ENCODE measurements at places on chromosomes 16 and 17.

DNA sequence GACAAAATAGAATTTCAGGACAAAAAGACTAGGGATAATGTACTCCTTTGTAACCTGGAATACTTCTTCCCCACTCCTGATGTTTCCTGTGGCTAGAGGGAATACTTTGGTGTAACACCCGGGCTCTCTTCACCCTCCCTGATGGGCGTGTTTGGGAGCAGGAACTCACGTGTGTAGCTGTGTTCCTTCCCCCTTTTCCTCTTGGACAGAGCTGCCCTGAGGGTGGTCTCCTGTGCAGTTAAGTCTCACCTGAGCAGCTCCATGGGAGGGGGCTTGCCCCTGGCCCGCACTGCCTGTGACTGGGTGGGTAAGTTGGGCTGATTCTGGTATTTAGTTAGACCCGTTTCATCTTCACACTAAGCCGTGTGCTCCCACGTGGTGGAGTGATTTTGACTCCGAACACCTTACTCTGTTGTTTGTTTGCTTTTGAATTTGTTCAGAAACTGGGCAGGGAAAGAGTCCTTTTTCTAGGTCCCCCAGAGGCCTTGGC, 87.9 kb downstream of the OR1D5 start:
- no peak for DNase-seq

DNA sequence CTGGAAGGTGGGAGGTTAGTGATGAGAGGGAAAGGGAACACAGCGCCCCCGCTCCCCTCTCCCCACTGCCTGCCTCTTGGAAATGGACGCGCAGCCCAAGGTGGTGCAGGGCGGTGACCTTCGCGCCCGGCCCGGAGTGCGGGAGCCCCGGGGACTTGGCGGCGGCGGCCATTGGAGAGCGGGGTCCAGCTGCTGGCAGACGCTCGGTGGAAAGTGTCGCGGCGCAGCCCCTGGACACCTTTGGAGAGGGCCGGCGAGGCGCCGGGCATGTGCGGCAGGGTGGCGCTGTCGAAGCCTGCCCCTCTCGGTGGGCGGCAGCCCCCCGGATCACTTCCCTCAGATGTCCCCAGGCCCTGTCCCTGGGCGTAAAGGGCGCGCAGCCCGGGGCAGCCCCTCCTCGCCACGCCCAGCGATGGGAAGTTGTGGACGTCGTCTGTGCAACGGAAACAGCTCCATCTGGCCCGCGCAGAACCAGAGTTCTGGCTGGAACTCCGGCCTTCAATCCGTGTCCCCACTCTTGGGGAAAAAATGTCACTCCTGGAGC, 16.7 kb downstream of the SALL1 start:
- no peak for DNase-seq

DNA sequence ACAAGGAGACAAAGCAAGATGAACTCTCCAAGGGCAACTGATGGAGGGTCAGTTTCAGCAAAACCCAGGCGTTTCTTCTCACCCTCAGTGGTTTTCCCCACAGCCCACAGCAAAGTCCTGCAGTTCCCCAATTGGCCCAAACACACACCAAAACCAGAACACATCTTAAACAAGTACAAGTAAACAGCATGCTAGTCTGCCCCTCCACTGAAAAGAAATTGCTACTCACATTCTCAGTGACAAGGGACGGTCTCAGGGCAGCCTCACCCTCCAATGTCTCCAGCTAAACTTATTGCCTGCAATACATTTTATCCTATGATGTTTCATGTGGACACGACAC, 300.6 kb upstream of the IRX3 start:
- DNase-seq: no peak

DNA sequence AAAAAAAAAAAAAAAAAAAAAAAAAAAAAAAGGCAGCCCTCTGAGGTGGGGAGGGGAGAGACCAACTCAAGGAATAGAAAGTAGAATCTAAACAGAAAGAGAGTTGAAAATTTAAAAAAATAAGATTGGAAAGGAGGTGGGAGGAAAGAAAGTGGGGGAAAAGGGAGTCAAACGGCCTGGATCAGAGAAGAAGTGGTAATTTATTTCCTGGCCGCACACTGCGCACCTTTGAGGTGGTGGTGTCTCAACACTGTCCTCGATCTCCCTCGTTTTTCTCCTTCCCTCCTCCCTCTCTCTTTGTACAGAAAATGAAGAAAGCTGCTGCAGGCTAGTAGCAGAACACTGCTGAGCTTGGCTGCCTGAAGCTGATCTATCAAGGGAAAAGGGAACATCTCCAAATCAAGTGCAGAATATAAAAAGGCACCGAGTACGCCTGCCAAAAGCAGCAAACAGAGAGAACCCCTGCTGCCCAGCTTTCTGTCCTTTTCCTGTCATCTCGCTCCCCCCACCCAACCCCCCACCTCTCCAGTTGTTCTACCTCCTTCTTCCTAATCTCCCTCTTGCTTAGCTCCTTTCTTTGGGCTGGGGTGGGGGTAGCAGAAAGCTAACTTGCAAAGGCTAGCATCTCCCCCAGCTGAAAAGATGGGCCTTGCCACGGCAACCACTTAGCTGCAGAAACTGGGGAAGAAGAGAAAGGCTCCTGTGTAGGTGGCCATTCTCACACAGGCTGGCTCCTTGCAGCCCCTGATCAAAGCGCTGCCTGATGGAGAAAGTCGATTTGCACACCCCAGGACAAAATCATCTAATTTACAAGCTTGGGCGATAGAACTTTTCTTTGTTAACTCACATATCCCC, 22.5 kb downstream of the AXIN2 start:
- no peak for DNase-seq

DNA sequence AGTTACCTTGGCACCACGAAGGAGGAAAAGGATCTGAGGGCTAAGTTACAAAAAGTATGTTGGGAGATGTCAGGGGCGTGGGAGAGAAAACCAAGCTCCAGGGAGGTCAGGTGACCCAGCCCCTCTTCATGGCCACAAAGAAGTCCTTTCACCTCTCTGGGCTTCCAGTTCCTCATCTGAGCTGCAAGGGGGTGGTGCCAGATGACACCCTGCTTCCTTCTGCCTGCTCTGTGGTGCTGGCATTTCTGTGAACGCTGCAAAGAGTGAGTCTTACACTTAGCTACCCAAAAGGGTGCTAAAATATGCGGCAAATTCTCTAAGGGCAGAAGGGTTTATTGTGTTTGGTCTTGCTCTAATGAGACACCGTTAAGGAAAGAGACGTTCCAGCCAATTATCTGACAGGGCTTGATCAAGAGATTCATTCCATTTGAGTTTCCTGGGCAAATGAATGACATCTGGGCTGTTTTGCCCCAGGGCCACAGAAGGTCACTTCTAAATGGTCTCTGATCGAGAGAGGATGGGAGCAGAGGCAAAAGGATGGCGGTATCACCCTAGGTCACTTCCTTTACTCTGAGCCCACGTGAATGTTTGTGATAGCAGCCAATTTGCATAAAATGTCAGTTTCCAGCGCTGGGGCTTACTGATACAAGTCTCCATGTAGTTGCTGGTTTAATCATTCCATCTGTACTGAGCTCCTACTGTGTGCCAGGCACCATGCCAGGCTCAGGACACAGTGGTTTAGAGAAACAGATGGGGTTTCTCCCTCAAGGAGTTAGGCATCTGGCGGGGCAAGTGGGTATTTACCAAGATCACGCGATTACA, 210.2 kb downstream of the KATNIP start:
- DNase-seq: no peak

DNA sequence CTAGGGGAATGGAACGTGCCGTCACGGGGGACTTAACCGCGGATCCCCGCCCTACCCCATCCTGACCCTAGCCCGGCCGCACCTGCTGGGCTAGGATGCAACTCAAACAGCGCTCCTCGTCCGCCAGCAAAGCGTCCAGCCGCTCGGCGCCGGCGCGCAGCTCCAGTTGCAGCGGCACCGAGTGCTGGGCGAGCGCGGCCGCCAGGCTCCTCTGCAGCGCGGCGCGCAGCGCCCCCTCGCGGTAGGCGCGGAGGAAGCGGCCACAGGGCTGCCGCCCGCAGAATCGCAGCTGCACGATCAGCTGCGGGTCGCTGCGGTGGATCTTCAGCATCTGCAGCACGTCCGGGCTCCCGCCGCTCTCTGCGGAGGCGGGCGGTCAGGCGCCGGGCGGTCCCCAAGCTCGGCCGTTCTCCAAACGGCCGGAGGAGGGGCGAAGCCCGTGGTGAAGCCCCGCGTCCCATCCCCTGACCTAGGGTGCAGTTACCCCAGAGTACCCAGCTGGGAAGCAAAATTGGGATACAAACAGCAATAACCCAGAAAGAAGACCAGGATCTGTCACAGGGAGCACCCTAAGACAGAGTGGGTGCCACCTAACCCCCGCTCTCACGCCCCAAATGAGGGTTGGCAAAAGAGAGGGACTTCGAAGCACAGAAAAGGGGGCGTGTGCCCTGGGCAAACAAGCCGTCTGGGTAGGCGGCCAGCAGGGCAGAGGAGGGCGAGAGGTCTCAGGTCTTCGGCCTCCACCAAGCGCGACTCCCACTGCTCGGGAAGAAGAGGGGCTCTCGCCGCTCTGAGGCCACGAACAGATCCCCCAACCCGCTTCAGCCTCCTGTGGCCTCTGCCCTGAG, 4.2 kb downstream of the TRADD start:
- DNase-seq: peak; percentile 48

DNA sequence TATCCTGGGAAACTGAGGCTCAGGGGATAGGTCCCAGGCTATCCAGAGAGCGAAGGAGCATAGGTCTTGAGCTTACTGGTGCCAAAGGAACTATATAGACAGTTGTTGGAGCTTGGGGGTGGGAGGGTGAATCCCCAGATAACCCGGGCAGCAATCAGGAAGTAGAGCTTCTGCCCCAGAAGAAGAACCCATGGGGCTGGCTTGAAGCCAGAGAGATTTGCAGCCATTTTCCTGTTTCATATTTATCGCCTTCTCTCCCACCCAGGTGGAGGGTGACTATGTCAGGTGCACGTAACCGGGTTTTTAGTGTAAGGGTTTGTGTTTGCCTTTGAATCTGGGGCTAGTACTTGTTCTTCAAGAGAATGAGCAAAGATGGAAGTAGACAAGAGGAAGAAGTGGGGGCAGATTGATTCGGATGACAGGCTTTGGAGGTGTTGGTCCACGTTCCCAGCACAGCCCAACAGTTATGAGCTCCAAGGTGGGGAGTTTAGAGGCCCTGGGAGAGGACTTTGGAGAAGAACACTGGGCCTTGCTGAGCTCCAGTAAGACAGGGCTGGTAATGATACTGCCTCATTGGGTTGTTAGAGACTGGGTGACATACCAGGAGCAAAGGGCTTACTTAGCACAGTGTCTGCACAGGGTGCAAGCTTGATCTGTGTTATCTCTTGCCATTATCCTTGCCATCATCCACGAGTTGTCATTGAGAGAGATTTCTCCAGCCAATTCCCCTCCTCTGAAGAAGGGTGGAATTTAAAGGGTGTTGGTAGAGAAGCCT, 145.6 kb downstream of the CCDC182 start:
- no peak for DNase-seq

GRCh38 chr16:22306788-22307187, 9.6 kb downstream of the POLR3E start:
- no peak for DNase-seq

DNA sequence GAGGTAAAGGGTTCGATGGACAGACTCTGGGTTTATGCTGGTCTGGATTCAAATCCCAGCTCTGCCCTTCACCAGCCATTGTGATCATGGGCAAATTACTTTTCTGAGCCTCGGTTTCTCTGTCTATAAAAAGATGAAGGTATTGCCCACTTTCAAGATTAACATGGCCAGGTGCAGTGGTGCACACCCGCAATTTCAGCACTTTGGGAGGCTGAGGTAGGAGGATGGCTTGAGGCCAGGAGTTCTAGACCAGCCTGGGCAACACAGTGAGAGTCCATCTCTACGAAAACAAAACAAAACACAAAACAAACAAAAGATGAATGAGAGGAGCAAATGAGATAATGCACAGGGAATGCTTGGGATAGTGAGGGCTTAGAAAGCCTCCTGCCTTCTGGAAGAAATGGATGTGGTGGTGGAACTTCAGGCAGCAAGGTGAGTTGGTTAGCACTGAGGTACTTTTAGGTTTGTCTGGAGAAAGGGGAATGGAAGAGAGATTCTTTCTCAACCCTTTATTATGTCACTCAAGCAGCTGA, 8.5 kb downstream of the ADGRG3 start:
- no peak for DNase-seq

GRCh38 chr16:70390774-70391173, 44.1 kb downstream of the DDX19A start:
- DNase-seq: no peak

GRCh38 chr16:88534638-88535190, 35.5 kb upstream of the ZC3H18 start:
- DNase-seq: no peak

DNA sequence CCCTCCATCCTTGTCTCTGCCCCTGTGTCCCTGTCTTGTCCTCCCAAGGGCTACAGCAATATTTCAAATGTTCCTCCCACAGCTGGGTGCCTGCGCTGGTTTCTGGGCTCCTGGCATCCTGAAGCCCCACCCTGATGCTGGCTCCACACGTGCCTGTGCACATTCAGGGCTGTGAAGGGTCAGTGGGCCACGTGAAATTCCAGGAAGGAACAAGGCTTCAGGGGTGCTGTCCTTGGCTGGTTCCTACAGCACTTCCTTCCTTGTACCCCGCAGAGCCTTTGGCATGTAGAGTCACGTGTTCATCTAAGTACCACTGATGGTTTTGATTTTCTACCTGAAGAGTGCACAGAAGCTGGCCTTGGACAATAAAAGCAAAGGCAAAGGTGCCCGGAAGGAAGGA, 57.7 kb upstream of the NLK start:
- no peak for DNase-seq

DNA sequence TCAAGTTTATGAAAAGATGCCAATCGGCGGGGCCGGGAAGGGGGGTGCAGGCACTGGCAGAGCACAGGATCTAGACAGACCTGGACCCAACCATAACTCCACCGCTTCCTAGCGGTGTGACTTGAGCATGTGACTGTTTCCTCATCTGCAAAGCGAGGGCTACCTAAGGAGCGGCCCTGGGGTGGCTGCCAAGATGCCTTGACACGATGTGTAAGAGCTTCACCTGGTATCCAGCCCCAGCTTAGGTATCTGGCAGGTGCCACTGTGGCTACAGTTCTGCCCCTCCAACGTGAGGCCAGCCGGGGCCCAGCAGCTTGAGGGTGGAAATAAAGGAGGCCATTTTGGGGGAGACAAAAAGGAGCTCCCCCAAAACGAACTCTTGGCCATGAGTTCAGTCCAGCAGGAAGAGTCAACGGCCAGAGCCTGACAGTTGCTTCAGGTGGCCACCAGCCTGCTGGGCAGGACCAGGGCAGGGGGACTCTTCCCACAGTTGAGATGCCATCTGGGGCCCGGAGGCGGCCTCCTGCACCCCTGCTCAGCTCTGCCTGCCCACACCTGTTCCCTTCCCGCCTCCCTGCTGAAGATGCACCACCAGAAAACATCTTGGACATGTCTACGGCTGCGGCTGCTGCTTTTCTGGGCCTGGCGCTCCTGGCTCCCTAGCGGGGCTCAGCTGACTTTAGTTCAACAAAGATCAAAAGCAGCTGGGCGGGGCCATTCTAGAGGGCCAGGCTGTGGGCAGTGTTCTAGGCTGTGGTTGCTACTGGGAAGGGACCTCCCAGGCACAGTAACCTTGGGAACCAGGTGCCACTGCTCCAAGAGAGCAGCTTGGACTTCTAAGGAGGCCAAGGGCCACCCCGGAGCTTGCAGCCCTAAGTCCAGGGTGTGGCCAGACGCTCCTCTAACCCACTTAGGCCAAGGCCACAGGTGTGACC, 3.4 kb upstream of the MTSS2 start:
- no peak for DNase-seq

- DNase-seq: no peak
Measured at GRCh38 chr16:881219-882097, 80.9 kb upstream of the GNG13 start.

- no peak for DNase-seq
Measured at GRCh38 chr17:4475001-4475400, 23.7 kb upstream of the SPNS2 start.
